ENCODE measurements at places on chromosomes 6 and 20. TPM values are rescaled to one million over a fixed set of nuclear protein-coding genes. Genes with fewer than 3 reads are reported as not detected.

DNA sequence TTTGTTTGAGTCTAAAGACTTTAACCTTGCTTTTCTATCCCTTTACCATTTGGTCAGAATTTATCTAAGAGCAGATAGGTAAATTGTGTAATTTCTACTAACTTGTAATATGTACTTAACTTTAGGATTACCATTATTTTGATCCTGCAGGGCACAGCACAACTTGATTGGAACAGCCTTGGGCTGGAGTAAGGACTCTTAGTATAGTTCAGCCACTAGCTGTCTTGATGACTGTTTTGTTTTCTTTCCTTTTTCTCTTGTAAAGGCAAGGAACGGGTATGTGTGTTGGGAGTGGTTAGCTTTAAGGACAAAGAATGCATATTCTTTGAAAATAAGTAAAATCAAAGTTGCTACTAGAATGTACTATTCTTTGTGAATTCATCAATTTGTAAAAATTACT is 203.2 kb downstream of the ZFAND3 start:
- DNase-seq, result no peak

DNA sequence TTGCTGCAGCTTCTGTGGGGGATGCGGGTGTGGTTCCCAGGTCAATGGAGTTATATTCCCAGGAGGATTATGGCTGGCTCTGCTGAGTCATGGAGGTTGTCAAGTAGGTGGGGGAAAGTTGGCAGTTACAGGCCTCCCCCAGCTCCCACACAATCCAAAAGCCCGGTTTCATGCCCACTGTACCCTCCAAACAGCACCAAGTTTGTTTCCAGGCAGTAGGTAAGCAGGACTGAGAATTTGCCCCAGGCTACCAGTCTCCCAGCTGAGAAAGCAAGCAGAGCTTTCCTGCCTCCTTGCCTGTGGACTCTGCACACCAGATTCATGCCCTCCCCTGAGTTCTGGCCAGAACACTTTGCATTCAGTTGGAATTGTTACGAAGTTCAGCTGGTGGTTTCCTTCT is 578.2 kb downstream of the MEI4 start:
- DNase-seq, result no peak

DNA sequence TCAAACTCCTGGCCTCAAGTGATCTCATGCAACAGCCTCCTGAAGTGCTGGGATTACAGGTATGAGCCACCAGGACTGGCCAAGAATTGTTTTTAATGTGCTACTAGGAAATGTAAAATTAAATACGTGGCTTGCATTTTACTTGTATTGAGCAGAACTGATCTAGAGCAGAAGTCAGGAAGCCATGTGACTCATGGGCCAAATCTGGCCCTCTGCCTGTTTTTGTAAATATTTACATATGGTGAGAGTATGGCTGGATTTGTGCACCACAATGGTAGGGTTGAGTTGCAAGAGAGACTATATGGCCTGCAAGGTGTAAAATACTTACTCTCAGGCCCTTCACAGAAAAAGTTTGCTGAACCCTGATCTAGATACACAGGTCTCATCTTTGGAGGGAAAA is 75.8 kb downstream of the LAMP5 start:
- DNase-seq, result no peak

DNA sequence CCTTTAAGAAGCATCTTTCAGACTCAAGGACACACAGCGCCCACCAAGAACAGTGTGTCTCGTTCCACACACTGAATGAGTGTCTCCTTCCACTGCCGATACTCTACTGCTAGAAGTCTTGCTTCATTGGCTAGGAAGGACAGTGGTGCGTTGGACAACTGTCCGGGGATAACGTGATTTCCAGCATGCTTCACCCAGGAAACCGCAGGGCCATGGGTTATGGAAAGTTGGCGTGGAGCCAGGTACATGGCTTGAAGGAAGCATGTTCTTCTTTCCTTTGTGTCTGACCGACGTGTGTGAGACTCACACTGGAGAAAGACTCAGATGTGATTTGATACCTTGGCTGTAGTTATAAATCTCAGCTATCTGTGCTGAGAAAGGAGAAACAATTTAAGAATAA is 73.2 kb downstream of the SMOC2 start:
- DNase-seq, result no peak

DNA sequence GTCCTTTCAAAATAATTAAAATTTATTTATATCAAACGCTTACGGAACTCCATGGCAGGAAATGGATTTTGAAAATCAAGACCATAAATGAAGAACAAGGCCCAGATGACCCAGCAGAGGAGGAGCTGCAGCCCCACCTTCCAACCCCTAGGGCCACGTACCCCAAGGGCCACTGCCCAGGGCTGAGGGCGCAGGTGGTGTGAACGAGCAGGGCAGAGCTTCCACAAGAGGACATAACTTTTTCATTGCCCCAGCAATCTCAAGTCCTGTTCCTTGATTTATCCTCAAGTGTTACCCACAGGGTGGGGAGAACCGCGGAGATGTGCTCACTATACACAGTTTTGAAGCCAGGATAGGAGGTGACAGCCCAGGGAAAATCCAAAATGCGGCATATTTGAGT is 42.8 kb downstream of the PSMG4 start:
- DNase-seq, result no peak

SPATA25 gene
- 0.43 TPM for total RNA-seq

DNA sequence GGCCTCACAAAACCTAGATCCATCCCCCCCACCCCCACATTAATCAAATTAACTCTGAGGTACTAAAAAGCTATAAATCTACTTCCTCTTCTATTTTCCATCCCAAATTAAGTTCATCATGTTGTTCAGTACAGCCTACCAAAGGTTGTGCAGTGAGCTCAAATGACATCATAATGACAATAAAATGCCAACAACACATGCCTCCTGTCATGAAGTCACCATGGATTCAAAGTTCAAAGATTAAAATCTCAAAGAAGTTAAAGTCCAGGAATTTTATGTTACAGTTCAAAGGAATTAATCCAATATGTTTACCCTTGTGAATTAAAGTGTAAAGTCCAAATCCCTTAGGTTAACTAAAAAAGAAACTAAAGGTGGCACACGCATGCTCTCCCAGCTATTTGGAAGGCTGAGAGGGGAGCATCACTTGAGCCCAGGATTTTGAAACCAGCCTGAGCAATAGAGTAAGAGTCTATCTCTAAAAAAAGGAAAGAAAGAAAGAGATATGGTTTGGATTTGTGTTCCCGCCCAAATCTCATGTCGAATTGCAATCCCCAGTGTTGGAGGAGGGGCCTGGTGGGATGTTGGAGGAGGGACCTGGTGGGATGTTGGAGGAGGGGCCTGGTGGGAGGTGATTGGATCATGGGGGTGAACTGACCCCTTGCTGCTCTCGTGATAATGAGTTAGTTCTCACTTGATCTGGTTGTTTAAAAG is 25.7 kb upstream of the SIRT5 start:
- DNase-seq, result no peak

MUC22 gene
- not detected for total RNA-seq

GRCh38 chr6:79902046-79902445 is 45.3 kb downstream of the ELOVL4 start:
- DNase-seq, result no peak

DNA sequence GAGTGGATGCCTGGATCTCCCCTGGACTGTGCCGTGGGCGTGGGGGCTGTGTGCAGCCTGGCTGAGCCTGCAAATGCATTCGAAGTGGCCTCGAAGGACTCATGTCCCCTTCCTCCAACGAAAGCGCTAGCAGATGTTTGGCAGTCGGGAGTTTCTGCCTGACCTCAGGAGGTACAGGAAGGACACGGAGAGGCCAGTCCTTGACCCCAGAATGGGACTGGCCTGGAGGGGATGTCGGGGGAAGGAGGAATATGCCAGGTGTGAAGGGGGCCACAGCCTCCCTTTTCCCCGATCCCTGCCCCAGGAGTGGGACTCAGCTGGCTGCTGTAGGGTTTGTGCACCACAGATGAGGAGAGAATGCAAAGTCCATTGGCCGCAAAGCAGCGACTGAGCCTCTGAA is 45.6 kb downstream of the APCDD1L start:
- DNase-seq, result no peak

GRCh38 chr6:21143645-21144044 is 449.9 kb upstream of the SOX4 start:
- no peak for DNase-seq

FRK gene
- total RNA-seq, result 0.11 TPM

CLIC5 gene
- not detected for total RNA-seq

DNA sequence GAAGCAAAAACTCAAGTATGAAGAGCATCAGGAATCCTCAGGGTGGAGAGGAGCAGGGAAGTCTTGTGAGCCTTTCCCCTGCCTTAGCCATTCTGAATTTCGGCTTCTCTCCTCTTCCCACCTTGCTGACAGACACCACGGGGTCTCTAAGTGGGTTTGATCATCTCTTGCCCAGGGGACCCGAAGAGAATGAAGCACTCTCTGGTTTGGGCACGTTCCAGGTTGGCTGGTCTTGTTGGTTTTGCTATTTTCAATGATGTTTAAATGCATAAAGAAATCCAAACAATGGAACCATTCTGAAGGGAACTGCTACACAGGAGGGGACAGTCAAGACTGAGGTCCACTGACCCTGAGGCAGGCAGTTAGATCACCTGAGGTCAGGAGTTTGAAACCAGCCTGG is 131.7 kb downstream of the PXDC1 start:
- DNase-seq, result no peak

GRCh38 chr6:116467096-116467495 is 5.9 kb downstream of the CALHM6 start:
- no peak for DNase-seq

SLC17A1 gene
- total RNA-seq, result not detected

DNA sequence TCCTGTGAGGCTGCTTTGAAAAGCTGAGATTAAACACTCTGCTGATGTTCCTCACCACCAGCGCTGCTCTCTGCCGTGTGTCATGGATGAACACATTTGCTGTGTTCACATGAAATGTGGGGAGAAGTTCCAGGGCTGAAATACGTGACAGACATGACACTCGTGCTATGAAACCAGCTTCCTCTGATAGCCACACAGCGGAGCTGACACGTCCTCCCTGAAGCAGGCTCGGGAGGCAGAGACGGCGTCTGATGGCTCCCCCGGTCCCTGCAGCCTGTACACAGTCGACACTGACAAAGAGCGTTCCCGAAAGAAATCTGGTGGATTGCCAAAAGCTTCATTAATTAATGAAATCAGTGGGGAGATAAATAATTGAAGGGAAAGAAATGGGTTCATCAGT is 17.5 kb downstream of the AGPAT4 start:
- no peak for DNase-seq

DNA sequence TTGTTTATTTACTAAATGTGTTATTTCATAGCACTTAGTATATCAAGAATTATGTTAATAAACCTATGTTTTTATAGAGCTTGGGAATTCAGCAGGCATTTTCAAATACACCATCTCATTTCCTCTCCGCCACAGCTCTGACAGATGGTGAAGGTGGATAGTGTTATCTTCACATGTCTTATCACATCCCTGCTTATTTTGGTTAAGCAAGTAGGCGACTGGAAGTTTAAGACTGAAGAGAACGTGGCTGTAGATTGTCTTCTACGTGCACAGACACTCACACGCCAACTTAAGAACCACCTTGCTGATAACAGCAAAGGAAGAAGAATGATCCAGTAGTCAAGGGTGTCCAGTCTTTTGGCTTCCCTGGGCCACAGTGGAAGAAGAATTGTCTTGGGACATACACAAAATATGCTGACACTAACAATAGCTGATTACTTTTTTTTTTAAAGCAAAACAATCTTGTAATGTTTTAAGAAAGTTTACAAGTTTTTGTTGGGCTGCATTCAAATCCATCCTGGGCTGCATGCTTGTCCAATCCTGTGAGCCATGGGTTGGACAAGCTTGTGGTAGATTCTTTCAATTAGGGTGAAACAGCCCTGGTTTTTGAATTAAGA is 43.3 kb upstream of the SCGN start:
- no peak for DNase-seq

- no peak for DNase-seq
Measured at GRCh38 chr6:125932451-125932795, 24.1 kb upstream of the HINT3 start.

FAM229B gene
- 32.2 TPM for total RNA-seq

DNA sequence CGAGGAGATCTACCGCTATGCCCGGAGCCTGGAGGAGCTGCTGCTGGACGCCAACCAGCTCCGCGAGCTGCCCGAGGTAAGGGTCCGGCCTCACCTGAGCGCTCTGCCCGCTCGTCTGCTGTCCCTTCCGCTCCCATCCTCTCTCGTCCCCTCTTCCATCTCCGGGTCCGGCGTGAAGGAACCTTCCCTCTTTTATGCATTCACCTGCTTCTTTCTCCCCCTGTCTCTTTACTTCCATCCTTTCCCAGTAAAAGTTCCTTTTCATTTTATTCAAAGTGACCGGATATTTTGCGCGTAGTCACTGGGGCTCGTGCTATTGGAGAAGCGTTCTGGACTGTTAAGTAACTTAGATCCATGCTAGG is 516 bp downstream of the LRRC1 start:
- DNase-seq, result no peak

All from neural progenitor cell (in vitro differentiated cells).